Cardiac fibroblast (primary cell): ENCODE measurements at places on chromosomes 11 and 22.

- peak; percentile 28 for DNase-seq
Measured at GRCh38 chr11:117073539-117073938, 24.7 kb downstream of the SIK3 start.

GRCh38 chr11:66068154-66068821 lies 1.8 kb upstream of the PACS1 start:
- DNase-seq: peak; percentile 79

- no peak for DNase-seq
Measured at GRCh38 chr11:93972790-93973189, 48.4 kb upstream of the HEPHL1 start.

DNA sequence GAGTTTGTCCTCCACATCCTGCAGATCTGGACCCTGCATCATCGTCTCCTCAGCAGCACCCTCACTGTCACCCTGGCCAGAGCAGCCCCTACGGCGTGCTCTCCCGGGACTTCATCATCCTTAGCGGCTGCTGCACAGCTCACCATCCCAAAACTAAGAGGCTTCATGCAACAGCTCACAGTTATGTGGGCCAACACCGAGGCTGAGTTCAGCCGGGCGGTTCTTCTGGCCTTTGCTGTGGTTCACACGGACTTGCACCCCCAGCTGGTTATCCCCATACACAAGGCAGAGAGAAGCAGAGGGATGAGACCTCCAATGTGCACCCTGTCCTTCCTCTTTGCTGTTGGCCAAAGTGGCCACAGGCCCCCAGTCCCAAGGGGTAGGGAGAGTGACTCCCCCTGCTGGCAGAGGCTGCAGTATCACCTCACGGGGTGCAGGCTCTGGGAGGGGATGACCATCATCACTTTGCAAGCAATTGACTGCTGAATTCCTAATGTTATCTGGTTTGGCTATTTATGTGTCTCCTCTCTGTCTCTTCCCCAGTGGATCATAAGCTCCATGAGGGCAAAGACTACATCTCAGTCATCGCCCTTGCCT lies 276.8 kb downstream of the BRD1 start:
- no peak for DNase-seq

DNA sequence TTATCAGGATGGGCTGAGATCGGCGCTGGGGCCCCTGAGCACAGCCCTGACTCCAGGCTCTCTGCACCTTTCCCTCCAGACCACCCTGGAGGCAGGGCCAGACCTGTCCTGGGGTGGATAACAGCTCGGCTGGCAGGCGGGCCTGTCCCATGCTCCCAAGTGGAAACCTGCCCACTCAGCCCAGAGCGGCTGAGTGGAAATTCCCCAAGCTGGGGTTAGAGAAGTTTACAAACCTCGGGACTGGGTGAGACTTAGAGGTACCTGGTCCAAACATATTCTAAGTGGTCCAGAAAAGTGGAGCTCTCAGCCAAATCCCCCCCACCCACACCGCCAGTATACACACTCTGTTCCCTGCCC lies 4.8 kb upstream of the FXYD2 start:
- DNase-seq: no peak

GRCh38 chr11:57202281-57202680 lies 20.5 kb downstream of the LRRC55 start:
- DNase-seq: no peak

GRCh38 chr22:19018256-19018655 lies 82.2 kb upstream of the PRODH start:
- DNase-seq: no peak

DNA sequence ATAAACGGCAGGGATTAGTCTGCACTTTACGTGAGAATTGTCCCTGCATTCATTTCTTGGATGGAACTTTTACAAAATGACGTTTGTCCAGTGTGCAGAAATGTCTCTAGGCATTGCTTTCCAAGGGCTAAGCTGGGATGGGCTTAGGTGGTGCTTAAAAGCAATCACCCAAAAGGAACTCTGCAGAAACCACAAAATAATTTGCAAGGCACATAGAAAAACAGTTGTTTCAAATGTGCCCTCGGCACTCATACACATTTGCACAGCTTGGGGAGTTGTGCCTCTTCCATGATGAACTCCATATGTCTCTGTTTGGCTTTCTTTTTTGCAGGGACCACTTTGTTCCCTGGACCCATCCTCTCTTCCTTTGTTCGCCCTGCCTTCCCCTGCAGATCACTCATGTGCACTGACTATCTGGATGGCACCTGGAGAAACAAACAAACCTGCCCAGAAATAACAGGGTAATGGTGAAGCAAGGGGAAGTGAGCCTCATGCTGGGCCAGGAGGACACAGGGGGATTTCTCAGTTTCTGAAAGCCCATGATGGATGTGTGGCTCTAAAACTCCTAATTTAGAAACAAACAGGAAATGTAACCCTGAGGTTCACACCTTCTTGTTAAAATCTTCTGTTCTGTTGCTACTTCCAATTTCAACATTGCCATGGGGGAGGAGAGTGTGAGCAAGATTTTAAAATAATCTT lies 150.2 kb downstream of the SNX19 start:
- no peak for DNase-seq

DNA sequence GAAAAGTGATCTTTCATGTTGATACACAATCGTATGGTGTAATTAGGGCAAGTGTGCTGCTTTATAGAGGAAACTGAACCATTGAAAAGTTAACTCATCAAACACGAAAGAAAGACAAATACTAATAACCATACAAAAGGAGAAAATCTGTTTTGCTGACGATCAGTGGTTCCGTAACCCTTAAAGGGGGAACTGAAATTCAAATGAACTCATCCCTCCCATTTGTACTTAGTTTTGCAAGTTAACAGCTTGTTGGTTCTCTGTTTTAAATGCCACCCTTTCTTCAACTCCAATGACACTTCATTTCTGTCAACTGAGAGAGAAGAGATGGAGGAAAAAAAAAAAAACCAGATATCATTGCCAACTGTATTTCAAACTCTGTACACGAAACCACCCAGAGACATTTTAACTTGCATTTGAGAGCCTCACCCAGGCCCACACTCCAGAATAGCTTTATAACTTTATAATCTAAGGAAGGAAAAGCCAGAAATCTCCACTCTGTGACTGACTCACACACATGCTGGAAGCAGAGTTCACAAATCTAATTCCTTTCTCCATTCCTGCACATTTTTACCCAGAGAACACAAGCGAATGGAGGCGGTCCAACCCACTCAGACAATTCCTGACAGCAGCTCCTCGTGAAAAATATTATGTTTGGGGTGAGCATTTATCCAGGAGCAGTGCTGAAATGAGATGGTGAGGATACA lies 17.4 kb upstream of the CSNK2A3 start:
- DNase-seq: no peak

DNA sequence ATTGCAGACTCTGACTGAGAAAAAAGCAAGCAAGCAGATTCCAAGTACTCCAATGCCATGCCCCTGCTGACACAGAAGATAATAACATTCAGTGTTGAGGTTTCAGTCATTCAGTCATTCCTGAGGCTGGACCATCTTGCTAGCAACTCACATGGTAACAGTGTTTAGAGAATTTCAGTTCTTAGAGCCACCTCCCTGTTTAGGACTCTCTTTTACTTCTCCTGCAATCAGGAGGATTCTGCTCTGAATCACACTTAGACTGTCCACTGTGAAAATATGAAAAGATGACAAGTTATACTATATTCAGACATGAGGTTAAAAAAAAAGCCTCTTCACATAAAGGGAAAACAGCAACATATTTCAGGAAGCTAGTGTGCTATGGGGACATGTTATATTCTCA lies 183.9 kb upstream of the CTSC start:
- DNase-seq: peak; percentile 39

DNA sequence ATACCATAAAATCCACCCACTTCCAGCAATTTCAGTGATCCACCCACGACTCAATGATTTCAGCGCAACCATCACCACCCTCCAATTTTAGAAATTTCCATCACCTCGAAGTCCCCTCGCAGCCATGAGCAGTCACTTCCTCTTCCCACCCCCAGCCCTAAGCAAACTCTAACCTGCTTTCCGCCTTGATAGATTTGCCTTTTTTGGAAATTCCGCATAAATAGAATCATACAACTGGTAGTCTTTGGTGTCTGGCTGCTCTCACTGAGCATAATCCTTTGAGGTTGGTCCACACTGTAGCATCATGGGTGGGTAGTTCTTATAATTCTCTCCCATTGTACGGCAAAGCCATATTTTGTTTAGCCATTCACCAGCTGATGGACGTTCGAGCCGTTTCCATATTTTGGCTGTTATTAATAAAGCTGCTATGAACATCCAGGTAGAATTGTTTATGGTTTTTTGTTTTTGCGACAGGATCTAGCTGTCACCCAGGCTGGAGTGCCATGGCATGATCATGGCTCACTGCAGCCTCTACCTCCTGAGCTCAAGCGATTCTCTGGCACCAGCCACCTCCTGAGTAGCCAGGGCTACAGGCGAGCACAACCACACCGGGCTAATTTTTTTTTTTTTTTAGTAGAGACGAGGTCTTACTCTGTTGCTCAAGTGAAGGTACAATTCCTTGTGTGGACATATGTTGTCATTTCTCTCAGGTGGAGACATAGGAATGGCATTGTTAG lies 16.0 kb downstream of the PIM3 start:
- DNase-seq: no peak

GRCh38 chr11:20609727-20610707 lies 10.6 kb downstream of the SLC6A5 start:
- DNase-seq: peak; percentile 70

- peak; percentile 21 for DNase-seq
Measured at GRCh38 chr22:30326255-30326705, 461 bp downstream of the TBC1D10A start.

DNA sequence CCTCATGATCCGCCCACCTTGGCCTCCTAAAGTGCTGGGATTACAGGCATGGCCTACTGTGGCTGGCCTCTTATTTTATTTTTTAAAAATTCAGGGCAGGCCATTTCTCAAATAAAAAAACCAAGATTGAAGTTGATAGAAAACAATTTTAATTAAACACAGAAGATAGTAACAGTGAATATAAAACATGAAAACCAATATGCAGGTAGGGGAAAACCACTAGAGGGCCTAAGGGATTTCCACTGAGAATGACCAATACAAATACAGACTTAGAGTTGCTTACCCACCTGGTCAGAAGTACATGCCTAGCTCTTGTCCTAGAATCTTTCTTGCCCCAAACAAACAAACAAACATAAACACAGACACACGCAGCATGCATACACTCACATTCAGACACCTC lies 1.7 kb upstream of the RTCB start:
- DNase-seq: peak; percentile 29

DNA sequence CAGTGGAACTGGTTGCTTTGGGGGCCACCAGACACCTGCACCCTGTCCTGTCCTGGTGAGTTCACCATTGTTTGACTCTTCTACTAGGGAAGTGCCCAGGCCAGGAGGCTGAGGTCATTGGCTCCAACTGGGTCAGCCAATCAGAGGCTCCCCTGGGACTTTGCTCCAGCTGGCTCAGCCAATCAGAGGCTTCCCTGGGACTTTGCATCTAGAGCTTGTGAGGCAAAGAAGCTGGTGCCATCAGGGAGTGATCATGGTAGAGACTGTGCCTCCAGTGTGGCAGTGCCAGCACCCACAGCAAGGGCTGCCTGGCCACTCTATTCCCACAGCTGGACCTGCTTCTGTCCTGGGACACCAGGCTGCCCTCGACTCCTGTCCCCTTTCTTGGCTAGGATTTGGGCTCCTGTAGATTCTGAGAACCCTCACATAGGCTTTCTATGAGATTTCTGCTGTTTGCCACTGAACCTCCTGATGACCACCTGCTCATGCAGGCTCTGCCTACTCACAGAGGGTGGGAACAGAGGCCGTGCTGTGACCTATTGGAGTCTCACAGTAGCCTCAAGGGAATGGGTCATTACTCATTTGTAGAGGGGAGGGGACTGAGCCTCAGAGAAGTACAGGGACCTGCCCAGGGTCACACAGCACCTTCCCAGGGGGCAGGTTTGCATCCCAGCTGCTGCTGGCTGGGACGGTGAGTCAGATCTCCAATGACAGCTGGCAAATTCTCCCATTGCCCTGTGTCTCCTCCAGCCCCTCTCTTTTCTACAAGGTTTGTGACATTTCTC lies 59.2 kb upstream of the SHISAL1 start:
- DNase-seq: no peak

GRCh38 chr11:29327891-29328290 lies 688.9 kb downstream of the KCNA4 start:
- no peak for DNase-seq

GRCh38 chr11:20559523-20560300 lies 39.7 kb upstream of the SLC6A5 start:
- DNase-seq: no peak

GRCh38 chr11:122322329-122322728 lies 206.3 kb upstream of the BLID start:
- DNase-seq: peak; percentile 84

DNA sequence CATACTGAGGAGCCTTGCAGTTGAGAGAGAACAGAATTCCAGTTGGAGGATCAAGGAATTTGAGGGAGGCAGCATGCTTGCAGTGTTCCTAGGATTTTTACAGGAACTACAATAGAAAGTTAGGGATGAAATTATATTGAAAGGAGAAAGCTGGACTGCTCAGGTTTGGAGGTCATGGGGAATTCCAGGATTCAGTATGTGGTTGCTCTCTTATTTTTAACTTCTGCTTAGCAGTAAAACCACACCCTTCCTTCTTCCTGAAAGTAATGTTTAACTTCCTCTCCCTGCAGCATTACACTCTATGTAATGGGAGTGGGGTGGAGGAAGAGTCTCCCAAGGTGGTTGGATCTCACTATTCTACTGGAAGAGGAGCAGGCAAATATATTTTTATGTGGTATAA lies 31.3 kb downstream of the CTNND1 start:
- DNase-seq: no peak
